Fibroblast of skin of right biceps (primary cell): ENCODE measurements at places on chromosomes 16 and 17.
A peak's percentile ranks its signal among the peaks of the same experiment; 100 is the strongest.

DNA sequence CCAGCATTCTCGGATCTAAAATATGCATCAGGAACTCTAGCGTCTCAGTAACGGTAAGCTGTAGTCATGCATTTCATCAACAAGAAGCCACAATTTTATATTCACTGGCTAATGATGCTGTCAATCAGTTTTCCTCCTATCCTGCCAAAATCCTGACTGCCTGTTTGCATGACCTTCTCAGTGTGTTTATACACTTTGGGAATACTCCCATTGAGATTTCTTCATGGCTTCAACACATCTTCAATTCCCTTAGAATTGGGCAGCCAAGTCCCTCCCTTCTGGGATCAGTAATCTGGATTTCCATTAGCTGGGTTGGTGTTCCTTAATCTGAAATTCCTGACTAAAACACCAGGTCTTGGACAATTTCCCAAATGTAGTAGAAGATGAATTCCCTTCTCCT is 348.9 kb upstream of the DYNLRB2 start:
- DNase-seq, result peak; percentile 22

DNA sequence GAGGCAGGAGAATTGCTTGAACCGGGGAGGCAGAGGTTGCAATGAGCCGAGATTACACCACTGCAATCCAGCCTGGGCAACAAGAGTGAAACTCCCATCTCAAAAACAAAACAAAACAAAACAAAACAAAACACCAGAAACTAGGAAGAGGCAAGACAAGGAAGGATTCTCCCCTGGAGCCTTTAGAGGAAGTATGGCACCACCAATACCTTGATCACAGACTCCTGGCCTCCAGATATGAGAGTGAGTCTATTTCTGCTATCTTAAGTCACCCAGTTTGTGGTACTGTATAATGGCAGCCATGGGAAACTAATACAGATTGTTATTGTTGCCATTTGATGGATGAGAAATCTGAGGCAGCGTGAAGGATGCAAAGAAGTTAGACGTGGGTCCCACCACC is 14.6 kb upstream of the CPPED1 start:
- DNase-seq, result no peak

DNA sequence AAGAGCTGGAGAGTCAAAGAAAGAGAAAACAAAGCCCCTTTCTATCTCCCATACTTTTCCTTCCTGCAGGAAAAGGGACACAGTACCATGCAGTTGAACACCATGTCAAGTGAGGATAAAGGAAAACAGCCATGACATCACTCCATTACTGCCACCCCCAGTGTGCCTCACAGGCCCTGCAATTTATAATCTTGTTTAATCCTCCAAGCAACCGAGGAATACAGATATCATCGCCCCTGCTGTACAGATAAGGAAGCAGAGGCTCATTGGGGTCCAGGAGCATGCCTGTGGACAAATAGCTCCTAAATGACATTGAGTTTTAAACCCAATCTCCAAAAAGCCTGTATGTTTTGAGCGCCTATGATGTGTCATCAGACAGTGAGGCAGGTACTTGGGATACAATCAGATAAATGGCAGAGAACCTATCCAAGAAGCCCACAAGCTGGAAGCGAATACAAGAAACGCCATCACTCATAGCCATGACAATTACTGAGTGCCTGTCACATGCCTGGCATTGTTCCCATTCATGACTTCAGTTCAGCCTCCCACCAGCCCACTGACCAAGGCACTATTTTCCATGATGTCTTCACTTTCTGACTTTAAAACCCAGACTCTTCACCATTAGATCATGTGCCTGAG is 45.5 kb downstream of the CPPED1 start:
- DNase-seq, result no peak

DNA sequence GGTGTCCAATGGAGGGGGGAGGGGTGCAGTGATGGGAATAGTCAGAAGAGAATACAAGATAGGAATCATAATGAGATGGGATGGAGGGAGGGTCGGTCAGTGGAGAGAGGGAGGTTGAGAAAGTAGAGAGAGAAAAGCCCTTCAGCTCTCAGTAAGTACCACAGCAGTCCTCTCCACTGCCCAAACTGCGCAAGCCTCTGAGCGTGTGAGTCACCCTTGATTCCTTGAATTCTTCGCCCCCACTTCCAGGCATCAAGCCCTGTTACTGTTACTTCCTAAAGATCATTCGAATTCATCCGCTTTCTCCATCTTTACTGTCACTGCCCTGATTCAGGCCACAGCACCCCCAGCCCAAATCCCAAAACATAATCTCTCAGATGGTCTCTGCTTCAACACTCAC is 2.5 kb downstream of the GUCY2D start:
- peak; percentile 71 for DNase-seq

GRCh38 chr17:3582915-3583314 is 25.3 kb upstream of the TRPV3 start:
- peak; percentile 28 for DNase-seq

DNA sequence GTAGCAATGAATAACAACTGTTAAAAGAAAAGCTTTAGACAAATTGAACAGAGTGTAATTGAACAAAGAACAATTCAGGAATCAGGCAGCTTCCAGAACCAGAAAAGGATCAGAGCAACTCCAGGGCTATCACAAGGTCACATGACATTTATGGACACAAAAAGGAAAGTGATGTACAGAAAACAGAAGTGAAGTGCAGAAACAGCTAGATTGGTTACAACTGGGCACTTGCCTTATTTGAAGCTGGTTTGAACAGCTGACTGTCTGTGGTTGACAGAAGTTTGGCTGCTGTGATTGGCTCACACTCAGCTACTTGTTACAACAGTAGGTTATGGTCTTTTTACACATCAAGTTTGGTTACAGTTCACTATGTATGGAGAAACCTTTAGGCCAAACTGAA is 14.8 kb downstream of the EFCAB5 start:
- no peak for DNase-seq

DNA sequence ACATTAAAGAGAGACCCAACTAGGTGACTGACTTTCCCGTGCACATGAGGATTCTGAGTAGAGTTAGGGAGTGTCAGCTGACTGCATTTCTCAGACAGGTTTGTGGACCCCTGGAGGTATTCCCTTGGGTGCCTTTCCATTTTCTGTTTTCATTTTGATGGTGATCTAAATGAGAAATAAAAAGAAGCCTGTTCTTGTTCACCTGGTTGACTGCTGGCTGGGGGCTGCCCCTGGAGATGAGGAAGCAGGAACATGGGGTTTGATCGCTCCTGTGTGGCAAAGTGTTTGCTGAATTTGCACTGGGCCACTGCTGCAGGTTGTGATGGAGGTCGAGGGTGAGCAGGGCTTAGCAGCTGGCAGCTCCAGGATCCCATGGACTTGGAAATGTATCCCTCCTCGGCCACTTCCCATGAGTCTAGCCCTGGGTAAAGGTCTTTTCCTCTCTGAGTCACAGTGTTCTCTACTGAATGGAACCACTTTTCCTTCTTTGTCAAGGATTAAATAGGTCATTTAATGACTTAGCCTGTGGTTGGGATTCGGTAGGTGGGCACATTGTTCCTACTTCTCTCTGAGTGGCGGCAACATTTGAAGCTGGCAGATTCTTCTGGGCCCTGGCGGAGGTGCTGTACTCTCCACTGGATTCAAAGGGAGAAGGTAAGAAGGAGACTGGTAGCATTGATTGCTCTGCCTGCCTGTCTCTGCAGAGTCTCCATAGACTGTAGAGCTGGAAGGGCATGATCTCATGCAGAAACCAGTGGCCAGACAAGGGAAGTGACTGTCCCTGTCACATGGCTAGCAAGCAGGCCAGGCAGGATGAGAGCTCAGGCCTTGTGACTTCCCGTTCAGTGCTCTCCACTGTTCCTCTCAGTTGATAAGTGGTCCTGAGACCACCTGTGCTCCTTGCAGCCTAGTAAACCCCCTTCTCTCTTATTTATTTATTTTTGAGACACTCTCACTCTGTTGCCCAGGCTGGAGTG is 17.9 kb downstream of the SNX29 start:
- DNase-seq, result no peak

GRCh38 chr16:50640391-50640790 is 40.7 kb downstream of the SNX20 start:
- peak; percentile 20 for DNase-seq

GRCh38 chr17:34601416-34601815 is 22.0 kb downstream of the TMEM132E start:
- no peak for DNase-seq

GRCh38 chr16:73025151-73025855 is 22.6 kb downstream of the ZFHX3 start:
- peak; percentile 53 for DNase-seq

- DNase-seq, result no peak
Measured at GRCh38 chr16:61576476-61576875, 459.8 kb downstream of the CDH8 start.

GRCh38 chr16:89084411-89084810 is 9.2 kb upstream of the ACSF3 start:
- DNase-seq, result no peak

GRCh38 chr16:49858200-49859124 is 2.5 kb upstream of the ZNF423 start:
- DNase-seq, result no peak

- DNase-seq, result no peak
Measured at GRCh38 chr17:18040261-18040858, 1.2 kb downstream of the GID4 start.

DNA sequence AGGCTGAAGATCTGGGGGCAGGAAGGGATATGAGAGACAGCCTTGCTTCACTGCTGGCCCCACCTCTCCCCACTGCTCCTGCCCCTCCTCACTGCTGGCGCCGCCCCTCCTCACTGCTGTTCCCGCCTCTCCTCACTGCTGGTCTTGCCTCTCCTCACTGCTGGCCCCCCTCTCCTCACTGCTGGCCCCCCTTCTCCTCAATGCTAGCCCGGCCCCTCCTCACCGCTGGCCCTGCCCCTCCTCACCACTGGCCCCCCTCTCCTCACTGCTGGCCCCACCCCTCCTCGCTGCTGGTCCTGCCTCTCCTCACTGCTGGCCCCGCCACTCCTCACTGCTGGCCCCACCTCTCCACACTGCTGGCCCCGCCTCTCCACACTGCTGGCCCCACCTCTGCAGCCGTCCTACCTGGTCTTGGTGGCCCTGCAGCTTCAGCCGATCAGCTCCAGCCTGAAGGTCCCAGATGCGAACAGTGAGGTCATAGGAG is 9.5 kb upstream of the PAM16 start:
- peak; percentile 33 for DNase-seq

- peak; percentile 66 for DNase-seq
Measured at GRCh38 chr17:32350666-32351418, 885 bp downstream of the ZNF207 start.

DNA sequence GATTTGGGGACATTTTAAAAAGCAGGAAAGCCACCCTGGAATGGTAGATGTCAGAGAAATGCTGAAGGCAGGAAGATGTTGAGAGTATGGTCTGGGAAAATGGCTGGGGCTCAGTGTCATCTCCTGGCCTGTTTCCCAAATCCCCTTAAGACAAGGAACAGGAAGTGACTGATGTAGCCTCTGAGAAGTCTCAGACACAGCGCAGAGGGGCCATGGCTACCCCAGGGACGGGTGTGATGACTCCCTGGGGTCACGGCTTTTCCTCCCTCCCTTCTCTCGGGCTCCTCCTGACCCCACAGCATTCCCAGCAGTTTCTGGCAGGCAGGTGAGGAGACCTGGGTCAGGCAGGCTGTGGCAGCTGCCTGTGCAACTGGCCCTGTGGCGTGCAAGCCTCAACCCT is 45.4 kb downstream of the RAP1GAP2 start:
- DNase-seq, result peak; percentile 58

GRCh38 chr17:76558198-76559095 is 18.6 kb downstream of the PRCD start:
- DNase-seq, result peak; percentile 43

GRCh38 chr17:146983-147761 is 9.8 kb downstream of the SCGB1C2 start:
- no peak for DNase-seq

DNA sequence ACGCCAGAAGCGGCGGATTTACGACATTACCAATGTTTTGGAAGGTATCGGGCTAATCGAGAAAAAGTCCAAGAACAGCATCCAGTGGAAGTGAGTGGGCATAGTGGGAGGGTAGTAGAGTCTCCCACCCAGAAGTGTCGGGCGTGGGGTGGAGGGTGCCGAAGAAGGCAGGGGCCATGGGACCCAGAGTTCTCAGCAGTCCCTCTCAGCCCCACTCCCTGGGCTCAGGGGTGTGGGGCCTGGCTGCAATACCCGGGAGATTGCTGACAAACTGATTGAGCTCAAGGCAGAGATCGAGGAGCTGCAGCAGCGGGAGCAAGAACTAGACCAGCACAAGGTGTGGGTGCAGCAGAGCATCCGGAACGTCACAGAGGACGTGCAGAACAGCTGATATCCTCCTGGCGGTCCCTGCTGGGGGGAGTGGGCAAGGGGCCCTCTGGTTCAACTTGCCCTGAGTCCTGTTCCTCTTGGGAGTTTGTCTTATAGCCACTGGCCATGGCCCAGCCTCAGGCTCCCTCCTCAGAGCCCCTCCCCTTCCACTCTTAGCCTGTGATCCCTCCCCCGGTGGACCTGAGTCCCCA is 916 bp downstream of the E2F4 start:
- no peak for DNase-seq

DNA sequence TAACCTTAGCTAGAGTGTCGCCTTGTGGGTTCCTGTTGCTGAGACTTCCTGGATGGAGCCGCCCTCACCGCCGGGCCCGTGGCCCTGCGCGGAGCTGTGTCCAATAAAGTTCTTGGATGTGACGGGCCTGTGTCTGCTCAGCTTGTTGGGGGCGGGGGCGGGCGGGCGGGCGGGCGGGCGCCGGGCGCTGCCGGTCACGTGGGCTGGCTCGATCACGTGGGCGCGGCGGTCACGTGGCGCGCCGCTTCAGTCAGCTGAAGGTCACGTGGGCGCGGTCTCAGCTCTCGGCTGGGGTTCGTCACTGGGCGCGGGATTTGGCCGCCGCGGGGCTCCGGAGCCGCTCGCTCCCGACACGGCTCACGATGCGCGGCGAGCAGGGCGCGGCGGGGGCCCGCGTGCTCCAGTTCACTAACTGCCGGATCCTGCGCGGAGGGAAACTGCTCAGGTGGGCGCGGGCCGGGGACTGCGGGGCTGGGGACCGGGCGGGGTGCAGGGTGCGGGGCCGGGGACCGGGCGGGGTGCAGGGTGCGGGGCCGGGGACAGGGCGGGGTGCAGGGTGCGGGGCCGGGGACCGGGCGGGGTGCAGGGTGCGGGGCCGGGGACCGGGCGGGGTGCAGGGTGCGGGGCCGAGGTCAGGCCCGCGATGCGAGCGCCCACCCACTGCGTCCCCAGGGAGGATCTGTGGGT is at the start of gene AMDHD2:
AMDHD2 (plus strand) TSS at position 275 of the 687 bp plus-strand sequence; CDS start at position 363, 88 bp downstream.
- peak; percentile 92 for DNase-seq

DNA sequence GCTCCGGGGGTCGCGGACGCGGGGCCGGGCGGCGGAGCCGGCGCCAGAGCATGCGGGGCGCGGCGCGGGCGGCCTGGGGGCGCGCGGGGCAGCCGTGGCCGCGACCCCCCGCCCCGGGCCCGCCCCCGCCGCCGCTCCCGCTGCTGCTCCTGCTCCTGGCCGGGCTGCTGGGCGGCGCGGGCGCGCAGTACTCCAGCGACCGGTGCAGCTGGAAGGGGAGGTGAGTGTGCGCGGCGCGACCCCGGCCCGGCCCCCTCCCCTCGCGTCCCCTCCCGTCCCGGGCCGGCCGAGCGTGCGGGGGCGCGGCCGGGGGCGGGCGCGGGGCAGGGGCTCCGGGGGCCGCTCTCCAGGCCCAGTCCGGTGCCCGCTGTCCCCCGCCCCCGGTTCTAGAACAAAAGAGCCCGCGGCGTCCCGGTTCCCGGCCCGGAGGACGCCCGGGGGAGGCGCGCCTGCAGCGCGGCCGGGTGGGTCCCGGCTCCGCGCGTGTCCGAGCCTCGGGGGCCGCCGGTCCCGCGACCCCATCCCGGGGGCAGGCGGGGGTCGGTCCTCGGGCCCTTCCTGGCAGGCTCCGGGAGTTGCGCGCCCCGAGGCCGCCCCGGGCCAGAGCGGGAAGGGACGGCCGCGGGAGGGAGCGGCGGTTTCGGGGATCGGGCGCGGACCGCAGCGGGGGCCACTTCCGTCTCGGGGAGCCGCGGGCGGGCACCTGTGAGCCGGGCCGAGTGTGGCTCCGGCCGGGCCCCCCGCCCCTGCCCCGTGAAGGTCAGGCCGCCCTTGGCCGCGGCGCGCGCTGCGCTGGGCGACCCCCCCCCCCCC is 563 bp downstream of the METRNL start:
- DNase-seq, result no peak
